ENCODE measurements at places on chromosomes 5 and 9.
A peak's percentile ranks its signal among the peaks of the same experiment; 100 is the strongest.

DNA sequence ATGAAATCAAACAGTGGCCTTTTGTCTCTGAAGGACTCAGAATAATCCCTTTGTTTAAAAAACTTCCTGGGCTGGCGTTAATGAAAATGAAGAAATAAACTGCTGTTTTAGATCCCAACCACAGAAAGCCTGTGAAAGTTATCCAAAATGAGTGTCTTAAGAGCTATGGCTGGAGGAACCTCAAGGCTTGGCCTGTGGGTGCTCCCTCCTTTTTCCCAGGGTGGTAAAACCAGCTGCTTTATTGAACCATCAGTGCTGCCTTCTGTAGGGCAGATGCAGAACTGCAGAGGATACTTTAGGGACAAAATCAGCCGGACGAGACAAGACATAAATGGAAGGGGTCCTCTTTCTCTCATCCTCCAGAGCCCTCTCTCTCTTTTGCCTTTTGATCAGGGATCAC is 100.9 kb downstream of the SMARCA2 start:
- no peak for DNase-seq

- no peak for DNase-seq
Measured at GRCh38 chr9:95726756-95727155, 148.7 kb upstream of the ERCC6L2 start.

DNA sequence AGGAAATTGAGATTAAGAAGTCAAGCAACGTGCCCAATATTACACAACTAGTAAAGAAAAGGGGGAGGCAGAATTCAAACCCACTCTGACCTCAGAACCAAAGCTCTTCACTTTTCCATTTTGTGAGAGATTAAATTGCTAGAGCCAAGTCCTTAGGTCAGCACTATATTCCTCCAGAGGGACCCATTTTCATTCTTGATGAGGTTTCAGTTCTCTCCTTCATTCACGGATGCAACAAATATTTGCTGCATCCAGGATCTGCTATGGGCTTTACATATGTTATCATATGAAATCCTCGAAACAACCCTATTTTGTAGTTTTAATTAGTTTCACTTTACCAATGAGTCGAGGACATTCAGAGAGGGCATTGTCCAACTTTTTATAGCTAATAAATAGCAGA is 239.2 kb downstream of the EFNA5 start:
- no peak for DNase-seq

DNA sequence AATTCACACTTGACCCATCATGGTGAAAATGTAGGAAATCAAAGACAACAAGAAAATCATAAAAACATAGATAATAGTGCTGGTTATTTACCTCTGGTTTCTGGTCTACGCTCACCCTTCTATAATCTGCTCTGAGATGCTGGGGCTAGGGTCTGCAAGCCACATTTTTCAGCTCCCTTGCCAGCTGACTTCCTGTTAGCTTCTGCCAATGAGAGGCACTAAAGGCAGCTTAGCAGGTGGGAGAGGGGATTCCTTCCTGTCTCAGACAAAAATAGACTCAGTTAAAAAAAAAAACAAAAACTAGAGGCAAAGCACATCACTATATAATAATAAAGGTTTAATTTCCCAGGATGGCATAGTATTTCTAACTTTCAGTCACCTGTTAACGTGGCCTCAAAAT is 20.2 kb upstream of the N4BP3 start:
- no peak for DNase-seq

GRCh38 chr5:74642543-74642863 is 2.0 kb upstream of the ENC1 start:
- no peak for DNase-seq

GRCh38 chr9:127208416-127208815 is 56.2 kb upstream of the GARNL3 start:
- no peak for DNase-seq

- DNase-seq: no peak
Measured at GRCh38 chr9:108838017-108838416, 17.8 kb downstream of the ACTL7B start.

- no peak for DNase-seq
Measured at GRCh38 chr9:114947058-114947457, 16.7 kb upstream of the TNFSF8 start.

DNA sequence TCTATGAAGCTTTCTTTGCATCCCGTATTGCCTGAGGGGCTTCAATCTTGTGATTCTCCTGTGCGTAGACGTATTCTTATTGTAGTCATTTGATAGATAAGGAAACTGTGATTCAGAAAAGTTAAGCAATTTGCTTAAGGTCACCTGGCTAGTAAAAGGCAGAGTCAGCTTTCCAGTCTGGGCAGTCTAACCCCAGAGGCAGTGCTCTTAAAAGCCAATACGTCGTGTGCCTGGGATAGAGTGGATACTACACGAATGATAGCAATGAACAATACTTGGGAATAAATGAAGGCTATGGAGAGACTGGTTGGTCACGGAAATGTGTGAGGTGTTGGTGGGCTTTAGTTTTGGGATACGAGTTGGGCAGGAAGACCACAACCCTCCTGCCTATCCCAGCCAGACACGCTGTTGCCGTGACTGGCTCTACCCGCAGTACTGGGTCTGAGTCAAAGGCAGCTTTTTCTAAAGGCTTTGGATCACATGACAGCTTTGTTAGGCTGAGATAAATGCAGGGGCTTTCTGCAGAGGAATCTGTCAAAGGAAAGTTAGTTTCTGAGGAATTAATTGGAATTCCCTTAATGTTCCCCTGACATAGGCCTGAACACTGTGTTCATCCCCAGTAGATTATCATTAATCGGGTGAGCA is 302.6 kb downstream of the KIF4B start:
- no peak for DNase-seq

DNA sequence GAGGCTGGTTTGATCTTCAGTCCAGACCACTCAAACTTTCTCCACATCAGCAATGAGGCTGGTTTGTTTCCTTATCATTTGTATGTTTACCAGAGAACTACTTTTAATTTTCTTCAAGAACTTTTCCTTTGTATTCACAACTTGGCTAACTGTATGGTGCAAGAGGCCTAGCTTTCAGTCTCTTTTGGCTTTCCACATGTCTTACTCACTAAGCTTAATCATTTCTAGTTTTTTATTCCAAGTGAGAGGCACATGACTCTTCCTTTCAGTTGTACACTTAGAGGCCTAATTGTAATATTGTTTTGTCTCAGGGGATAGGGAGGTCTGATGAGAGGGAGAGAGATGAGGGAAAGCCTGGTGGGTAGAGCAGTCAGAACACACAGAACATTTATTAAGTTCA is 554.0 kb upstream of the ARRDC3 start:
- no peak for DNase-seq

GRCh38 chr5:140481758-140482157 is 65.7 kb upstream of the EIF4EBP3 start:
- no peak for DNase-seq

GRCh38 chr5:68419637-68420452 is 204.3 kb downstream of the PIK3R1 start:
- no peak for DNase-seq

GRCh38 chr5:174972291-174972690 is 247.9 kb downstream of the MSX2 start:
- no peak for DNase-seq

DNA sequence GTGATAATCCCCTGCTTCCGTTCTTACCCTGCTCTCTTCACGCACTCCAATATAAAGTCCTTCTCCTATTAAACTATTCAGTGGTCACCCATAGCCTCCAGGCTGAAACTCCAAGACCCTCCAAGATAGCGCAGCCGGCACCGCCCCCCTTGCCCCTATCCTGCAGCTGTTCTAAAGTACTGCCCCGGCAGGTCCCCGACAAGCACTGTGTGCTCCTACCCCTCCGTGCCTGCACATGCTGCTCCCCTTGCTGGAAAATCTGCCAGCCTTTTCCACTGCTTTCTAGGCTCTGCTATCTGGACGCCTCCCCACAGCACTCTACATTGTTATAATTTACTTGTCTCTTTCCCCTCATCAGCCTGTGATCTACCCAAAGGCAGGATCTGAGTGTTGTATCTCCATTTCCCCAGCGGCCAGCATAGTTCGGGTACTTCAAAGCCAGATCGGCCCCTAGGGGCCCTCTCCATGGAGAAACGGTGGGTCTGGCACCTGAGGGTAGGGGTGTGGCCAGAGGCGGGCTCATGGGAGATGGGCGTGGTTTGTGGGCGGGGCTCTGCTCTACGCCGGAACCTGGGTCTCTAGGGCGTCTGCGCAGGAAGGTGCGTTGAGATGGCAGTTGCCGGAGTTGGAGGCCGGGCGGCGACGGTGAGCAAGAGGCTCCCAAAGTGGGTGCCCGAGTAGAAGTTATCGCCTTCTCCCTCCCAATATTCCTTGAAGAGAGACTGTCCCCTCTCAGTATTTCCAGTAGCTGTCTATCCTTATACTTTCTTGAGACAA is 83.5 kb upstream of the RUSC2 start:
- no peak for DNase-seq

DNA sequence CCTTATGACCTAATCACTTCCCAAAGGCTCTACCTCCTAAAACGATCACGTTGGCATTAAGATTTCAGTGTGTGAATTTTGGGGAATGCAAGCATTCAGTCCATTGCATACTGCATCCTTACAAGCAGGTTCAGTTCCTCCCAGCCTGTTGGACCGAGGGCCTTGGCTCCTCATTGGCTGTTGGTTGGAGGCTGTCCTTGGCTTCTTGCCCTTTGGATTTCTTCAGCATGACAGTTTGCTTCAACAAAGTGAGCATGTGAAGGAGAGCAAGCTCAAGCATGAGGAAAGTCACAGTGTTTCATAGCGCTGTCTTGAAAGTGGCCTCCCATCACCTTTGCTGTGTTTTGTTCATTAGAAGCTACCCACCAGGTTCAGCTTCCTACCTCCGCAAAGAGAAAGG is 109.5 kb downstream of the GADD45G start:
- DNase-seq: no peak

DNA sequence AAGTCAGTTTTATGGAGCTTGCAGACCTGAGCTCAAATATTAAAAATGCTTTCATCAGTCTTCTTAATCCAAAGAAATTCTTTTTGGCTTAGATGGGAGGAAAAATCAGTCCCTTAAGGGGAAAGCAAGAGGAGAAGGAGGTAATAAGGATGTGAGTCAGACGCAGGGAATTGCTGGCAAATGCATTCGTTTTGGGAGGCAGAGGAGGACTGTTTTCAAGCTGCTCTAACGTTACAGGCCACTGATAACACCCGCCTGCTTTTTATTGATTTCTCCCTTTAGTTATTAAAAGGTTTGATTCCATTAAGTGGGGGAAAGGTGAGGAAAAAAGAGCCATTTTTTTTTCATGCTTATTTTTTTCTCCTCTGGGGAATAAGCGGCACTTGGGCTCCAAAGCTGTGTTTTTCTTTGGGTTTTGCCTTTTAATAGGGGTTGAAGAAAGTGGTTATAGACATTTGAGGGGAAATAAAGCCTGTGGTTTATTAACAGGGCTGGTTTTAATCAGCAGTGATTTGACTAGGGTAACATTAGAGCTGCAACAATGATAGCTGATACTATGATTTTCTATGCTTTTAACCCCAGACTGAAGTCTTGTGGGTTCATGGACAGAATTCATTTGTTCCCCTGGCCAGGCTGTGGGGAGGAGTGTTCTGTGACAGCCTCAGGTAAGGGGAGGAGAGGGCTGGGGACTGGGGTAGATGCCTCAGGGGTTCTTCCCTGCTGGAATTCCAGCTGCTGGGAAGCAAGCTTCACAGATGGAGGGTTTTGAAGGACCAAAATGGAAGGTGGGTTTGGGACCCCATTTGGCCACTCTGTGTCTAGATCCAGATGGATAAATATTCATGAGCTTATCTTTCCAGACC is 225.2 kb downstream of the GAS1 start:
- DNase-seq: peak; percentile 11

- no peak for DNase-seq
Measured at GRCh38 chr5:7000310-7000709, 287.1 kb downstream of the TENT4A start.

- no peak for DNase-seq
Measured at GRCh38 chr9:113775749-113776148, 100.4 kb upstream of the ZNF618 start.

DNA sequence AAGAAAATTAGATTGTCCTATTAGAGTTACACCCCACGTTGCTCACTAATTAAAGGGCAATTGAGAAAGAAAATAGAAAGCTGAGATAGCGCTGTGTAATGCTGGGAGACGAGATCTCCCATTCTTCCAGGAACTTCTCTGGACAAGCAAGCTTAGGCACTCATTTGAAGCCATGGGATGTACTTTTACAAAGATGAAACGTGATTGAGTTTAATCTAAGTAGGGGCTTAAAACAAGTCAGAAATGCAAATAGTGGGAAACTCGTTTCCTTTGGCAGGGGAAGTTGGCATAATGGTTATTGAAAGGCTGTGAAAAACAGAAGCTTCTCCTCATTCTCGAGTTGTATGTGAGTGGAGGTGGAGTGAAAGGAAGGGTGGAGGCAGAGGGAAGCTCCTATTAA is 3.7 kb downstream of the PRDM6 start:
- no peak for DNase-seq

DNA sequence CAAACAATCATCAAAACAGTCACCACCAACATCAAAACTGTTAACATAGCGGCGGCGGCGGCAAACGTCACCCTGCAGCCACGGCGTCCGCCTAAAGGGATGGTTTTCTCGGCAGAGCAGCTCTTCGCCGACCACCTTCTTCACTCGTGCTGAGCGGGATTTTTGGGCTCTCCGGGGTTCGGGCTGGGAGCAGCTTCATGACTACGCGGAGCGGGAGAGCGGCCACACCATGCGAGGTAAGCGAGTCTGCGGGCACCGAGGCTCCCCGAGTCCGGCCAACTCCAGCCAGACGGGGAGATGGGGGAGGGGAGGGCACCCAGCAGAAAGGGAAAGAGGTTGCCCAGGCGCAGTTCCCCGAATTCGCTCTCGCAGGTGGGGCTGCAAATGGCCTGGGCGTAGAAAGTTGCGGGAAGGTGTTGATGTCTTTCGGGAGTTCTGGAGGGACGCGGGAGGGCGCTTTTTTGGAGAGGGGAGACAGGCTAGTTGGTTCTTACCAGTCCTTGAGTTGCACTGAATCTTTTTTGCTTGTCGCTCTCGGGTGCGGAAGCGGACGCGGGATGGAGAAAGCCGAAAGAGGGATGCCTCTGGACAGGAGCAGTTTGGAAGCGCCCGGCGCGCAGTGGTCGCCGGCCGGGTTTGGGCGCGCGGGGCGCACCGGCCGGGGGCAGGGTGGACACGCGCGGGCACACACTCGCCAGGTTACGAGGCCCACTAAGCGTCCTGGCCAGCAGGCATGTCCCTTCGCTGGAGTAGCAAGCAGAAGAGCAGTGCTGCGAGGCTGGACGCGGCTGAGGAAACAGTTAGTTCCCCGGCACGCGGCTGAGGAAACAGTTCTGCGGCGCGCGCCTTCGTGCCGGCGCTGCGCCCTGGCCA is 849 bp downstream of the RORB start:
- peak; percentile 9 for DNase-seq

- DNase-seq: no peak
Measured at GRCh38 chr5:145629047-145629446, 206.1 kb downstream of the PRELID2 start.

- DNase-seq: no peak
Measured at GRCh38 chr5:17317473-17317872, 100.0 kb downstream of the BASP1 start.
